ENCODE measurements at places on chromosomes 11 and 22.

GRCh38 chr22:17912945-17913721, 111.2 kb downstream of the MICAL3 start:
- DNase-seq, result no peak

- peak; percentile 75 for DNase-seq
These were observed 18.8 kb downstream of the PRPF19 start for GRCh38 chr11:60887556-60887955.

- DNase-seq, result no peak
These were observed 141.0 kb downstream of the MSANTD4 start for GRCh38 chr11:105881027-105881426.

GRCh38 chr22:50148991-50149721, 21.4 kb upstream of the PANX2 start:
- DNase-seq, result peak; percentile 82

DNA sequence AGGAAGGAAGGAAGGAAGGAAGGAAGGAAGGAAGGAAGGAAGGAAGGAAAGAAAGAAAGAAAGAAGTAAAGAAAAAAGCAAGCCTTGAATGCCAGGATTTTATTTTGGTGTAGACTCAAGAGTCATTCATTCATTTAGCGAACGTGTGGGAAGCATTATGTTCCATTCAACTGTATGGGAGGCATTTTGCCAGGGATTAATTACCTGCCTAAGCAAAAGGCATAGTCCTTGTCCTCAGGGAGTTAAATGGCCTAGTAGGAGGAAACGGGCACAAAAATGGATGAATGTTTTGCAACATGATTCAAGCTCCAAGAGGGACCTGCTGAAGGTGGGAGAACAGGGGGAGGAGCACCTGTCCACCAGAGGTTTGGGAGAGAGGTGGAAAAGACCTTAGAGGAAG, 16.2 kb upstream of the ZNRF3 start:
- no peak for DNase-seq

DNA sequence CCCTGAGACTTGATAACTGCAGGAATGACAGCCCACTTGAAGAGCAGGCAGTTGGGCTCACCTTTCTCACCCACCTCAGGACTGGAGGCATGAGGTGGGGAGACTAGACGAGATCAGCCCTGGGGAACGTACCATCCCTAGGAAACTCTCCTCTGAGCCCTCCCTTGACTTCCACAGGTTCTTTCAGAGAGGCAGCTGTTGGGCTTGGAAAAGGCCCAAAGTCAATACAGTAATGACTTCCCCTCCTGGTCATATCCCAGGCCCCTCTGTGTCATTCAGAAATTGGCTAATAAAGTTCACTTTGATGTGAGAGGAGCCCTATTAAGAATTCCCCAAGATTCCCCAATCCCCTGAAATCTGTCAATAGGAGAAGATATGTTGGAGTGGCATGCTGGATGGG, 5.8 kb upstream of the NECTIN1 start:
- no peak for DNase-seq

GRCh38 chr11:67452141-67452952, at the start of gene GPR152:
Gene GPR152 (minus strand): TSS chr11:67452729. CDS start chr11:67452724, 5 bp downstream.
- DNase-seq, result no peak

- no peak for DNase-seq
These were observed 1260.4 kb upstream of the RAG2 start for GRCh38 chr11:37858398-37858797.

- DNase-seq, result no peak
These were observed 6.1 kb downstream of the FADS3 start for GRCh38 chr11:61885166-61885778.

DNA sequence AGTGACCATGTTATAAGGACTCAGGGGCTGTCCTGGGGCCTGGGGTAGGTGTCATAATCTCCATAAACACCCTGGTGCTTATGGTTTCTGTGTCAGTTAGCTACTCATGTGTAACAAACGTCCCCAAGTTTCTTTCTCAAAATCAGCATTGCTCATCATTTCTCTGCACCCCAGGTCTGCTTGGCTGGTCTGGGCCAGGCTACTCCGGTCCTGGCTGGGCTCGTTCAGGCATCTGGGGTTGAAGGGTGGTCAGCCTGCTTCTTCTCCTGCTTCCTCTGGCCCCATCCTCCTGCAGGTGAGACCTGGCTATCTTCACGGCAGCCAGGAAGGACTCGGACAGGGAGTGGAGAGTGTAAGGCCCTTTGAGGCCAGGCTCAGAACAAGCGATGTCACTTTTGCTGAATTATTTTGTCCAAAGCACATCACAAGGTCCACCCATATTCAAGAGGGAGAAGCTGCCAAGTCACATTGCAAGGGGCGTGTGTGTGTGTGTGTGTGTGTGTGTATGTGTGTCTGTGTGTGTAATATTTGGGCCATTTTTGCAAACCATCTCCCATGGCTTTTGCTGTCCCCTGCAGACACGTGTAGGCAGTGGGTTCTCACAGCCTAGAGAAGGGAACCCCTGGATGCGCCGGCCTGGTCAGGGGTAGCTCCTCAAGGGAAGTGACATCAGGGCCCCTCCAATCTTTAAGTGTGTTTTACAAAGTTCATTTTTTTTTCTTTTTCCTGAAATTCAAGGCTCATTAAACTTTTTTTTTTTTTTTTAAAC, 535.8 kb downstream of the TBC1D22A start:
- DNase-seq, result peak; percentile 28

- no peak for DNase-seq
These were observed 73.8 kb downstream of the FAM76B start for GRCh38 chr11:95715777-95716241.

All from activated CD8-positive, alpha-beta memory T cell treated with anti-CD3 and anti-CD28 coated beads, Interleukin-2, amount 10 ng/mL, durations not matched to agents 7 days and 5 days (primary cell).